Choroid plexus epithelial cell (primary cell): ENCODE measurements at places on chromosomes 13 and 19.

DNA sequence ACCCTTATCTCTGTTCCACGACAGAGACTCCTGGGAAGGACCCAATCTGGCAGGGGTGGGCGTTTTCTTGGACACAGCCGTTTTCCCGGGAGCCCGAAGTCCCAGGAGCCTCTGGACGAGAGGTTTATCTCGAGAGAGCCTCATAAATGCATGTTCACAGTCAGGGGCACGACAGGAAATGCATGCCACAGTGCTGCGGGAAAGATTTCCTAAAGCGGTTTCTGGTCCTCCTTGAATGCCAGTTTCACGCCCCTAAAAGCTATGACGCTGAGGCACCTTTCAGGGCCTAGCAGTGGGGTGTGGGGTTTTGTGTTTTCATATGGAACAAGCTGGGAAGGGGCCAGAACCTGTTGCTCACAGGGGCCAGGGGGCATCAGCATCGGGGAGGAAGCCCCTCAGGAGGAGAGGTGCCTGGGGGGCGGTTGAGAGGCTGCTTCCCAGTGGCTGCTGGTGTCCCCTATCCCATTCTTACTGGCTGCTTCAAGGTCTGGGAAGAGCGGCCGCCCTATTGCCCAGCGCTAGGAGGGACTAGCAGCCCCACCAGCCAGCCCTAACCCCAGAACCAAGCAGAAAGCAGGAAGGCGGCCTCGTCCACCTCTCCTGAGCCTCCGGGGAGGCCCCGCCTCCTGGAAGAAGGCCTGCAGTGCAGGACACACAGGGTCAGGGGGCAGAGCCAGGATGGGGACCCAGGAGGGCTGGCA is 157.0 kb downstream of the KDM4B start:
- DNase-seq, result peak; percentile 23

GRCh38 chr19:27694361-27695055 is 1518.4 kb downstream of the UQCRFS1 start:
- DNase-seq, result no peak

GRCh38 chr13:31442571-31442970 is 242.8 kb downstream of the B3GLCT start:
- DNase-seq, result no peak

- no peak for DNase-seq
Measured at GRCh38 chr13:60838581-60838980, 441.6 kb downstream of the TDRD3 start.

DNA sequence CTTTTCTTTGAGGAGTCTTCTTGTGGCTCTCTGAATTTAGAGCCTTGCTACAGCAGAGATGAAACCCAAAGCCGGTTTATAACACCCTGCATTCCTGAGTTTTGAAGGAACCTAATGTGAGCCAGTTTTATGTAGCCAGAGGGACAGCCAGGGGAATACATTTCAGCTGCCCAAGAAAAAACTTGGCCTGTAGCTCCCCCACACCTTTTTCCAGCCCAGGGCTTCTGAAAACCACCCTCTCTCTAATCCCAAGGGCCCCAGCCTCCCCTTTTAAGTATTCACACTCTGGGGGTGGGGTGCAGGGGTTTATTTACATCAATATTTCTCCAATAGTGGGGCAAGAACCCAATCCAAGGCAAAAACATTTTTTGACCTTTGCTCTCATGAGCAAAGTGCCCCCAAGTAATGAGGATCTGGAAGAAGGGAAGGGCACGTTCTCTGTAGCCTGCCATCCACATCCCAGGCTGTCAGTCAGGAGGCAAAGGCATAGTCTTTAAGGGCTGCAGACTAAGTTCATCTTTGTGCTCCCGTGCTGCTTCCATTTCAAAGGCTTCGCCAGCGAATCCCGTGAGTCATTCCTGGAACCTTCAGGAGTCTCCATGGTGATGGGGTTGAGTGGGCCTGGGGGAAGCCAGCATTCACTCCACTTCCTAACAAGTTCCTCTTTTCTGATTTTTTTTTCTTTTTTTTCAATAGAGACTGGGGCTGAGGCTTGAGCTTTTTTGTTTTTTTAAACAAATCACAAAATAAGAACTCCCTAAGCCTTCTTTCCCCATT is 33.2 kb upstream of the MEDAG start:
- peak; percentile 80 for DNase-seq

DNA sequence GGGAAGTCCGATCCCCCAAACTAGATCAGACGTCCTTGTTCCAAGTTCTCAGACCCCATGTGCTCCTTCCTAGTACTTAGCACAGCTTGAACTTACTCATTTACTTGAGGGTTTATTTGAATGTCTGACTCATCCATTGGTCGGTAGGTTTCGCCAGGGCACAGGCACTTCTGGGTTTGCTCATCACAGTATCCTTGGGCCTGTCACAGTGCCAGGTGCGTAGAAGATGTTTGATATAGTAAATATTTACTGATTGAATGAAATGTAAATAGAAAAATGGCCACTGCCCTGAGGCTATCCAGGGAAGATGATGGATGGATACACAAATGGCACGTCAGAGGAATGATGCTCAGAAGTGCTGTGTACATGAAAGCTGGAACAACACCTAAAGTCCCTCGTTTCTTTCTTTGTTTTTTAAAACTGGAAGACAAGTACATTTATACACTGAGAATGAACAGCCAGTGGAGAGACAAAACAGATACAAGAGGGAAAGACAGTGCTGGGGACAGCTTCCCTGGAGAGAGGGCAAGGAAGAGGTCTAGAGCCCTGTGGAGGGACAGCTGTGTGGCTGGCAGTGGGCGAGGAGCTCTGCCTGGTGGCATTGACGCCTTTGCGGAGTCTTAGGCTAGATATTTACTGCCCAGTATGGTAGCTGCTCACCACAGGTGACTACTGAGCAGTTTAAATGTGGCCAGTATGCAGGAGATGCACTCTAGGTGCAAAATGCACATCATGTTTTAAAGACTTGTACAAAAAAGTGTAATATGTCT is 31.2 kb upstream of the KL start:
- no peak for DNase-seq

DNA sequence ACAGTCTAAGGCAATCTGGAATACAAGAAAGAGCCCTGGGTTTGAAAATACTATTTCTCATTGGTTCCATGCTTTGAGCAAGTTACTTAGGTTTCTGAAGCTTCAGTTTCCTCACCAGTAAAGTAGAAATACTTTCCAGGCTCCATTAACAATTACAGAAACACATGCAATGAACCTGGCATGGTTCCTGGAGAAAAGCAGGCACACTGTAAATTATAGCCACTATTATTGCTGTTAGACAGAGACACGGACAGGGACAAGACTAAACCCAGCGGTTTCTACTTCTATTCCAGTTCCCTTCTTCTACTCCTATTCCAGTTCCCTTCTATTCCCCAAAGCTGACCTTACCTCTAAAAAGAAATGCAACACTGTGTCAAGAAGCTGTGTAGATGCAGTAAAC is 41.2 kb downstream of the MIPEP start:
- no peak for DNase-seq

DNA sequence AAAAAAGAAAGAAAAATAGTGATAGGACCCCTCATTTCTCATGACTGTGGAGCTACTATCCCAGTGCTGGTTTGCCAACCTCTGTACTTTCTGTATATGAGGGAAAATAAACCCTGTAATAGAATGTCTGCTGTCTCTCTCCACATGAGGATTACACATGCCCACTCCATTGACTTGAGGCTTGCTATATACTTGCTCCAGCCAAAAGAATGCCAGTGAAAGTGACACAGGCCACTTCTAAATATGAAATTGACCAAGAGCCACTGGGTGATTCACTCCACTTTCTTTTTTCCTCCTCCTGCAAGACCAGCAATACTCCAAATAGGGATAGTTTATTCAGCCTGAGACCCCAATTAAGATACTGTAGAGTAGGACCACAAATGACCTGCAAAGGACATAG is 6.2 kb downstream of the THAP8 start:
- no peak for DNase-seq

DNA sequence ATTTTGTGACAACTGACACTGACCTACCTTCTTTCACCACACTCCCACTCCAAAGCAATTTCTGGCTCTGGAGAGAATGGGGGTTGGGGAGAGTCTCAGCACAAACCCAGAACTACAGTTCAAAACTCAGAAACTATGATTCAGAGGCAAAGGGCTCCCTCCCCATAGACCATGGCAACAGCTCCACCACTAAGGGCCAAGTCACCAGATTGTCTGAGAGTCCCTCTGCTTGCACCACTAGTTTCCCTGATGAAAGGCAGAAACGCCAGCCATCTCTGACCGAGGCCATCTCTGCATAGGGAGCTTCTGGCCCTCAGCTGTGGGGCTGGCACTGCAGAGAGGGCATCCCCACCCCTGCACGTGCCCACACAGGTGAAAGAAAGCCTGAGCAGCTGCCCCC is 112.4 kb upstream of the VSTM2B start:
- DNase-seq, result no peak

DNA sequence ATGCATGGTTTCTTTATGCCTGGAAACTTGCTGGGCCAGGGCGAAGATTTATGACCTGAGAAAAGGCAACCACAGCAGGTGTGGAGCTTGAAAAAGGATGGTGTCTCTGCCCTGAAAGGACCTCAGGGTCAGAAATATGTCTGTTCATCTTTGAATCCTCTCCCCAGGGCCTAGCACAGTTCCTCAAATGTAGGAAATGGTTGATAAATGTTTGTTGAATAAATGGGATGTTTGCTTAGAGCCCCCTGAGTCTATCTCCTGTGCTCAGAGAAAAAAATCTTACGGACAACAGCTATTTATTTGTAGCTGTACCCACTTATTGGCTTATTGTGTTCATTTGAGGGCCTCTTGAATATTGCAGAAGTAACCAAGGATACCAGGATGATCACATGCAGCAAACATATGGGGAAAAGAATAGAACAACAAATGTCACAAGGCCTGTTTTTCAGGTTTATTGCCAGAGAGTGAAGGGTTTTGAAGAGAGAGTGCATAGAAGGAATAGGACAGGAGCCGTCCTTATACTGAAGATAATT is 114.5 kb downstream of the KLF5 start:
- DNase-seq, result no peak

DNA sequence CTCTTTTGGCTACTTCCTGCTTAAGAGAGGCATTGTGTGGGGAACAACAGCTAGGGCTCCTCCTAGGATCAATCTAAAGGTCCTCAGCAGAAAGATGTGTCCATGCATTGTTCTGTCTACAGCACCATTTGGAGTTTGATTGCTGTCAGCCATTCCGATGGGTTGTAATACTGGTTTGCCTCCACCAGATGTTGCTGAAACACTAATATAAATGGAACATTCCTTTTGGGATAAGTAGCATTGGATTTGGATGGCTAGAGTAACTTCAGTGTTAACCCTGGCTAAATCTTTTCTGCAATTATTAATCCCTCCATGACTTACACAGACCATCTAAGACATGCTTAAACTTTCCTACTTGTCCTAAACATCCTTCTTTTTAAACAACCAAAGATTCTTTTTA is 104.2 kb downstream of the TDRD3 start:
- peak; percentile 13 for DNase-seq

GRCh38 chr19:18452386-18452785 is 14.5 kb upstream of the ISYNA1 start:
- no peak for DNase-seq

GRCh38 chr13:103931885-103932284 is 865.7 kb upstream of the SLC10A2 start:
- no peak for DNase-seq

DNA sequence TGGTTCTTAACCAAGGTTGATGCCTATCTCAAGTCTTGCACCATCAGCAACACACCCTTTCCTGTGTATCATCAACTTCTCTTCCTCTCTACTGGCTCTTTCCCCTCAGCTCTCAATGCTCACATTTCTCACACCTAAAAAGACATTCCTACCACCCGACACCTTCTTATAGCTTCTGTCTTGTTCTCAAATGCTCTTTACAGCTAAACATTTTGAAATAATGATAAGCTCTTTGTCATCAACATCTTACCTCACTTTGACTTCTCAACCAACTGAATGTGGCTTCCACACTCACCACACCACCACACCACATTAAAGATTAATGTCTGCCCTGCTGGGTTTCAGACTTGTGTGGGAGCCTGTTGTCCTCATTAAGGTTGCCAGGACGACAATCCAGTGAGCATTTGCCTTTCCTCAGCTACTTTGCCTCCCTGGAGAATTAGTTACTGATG is 67.8 kb downstream of the RXFP2 start:
- DNase-seq, result peak; percentile 5

DNA sequence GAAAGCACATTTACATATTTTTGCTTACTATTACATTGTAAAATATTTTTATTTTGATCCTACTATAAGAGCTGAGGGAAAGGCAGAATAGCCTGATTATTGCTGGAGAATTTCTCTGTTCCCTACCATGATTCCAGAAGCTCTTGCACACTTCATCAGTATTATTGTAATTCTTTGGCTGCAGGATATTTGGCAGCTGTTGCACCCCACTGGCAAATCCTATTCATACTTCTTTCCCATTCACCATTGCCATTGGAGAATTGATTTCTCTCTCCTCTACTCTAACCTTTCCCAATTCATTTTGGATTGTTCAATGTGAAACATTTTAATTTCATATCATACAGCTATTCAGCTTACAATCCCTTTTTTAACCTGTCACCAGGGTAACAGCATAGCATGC is 238.0 kb downstream of the GGACT start:
- no peak for DNase-seq

- peak; percentile 38 for DNase-seq
Measured at GRCh38 chr13:61410669-61411297, 4.9 kb downstream of the PCDH20 start.

GRCh38 chr13:107370015-107370785 is 802.3 kb upstream of the ARGLU1 start:
- DNase-seq, result peak; percentile 76

DNA sequence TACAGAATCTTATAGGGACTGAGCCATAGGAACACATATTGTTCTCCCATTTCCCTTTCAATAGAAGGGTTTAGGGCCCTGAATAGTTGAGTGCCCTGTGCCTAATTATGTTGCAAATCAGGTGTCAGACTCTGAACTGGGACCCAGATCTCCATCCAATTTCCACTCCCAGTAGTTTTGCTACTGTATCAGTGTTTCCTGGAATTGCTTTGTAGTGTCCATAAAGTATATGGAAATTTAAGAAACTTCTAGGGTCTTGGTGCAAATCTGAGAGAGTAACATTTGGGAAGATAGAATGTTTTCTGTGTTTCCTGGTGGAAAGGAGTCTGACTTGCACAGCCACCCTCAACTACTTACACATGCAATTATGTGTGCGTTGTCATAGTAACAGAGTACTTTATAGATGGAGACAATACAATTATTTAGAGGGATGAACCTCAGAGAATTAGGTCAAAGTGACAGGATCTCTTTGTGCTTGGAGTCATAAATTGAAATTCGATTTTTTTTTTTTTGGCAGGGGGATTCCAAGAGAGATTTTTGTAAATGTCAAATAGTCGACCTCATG is 646 bp upstream of the SLC10A2 start:
- DNase-seq, result no peak

DNA sequence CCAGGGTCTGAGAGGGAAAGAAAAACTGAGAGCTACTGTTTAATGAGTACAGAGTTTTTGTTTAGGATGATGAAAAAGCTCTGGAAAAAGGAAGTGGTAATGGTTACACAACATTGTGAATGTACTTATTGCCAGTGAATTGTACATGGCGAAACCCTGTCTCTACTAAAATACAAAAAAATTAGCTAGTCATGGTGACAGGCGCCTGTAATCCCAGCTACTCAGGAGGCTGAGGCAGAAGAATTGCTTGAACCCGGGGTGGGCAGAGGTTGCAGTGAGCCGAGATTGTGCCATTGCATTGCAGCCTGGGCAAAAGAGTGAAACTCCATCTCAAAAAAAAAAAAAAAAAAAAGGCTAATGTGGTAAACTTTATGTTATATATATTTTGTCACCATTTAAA is 96.3 kb downstream of the VWA8 start:
- peak; percentile 64 for DNase-seq

GRCh38 chr19:43809762-43810696 is 7.8 kb upstream of the LYPD5 start:
- peak; percentile 85 for DNase-seq
